Activated T-cell treated with anti-CD3 and anti-CD28 coated beads, Interleukin-2, amount 50 U/mL, for 24 hours (primary cell): ENCODE measurements at places on chromosomes 12 and 14.

DNA sequence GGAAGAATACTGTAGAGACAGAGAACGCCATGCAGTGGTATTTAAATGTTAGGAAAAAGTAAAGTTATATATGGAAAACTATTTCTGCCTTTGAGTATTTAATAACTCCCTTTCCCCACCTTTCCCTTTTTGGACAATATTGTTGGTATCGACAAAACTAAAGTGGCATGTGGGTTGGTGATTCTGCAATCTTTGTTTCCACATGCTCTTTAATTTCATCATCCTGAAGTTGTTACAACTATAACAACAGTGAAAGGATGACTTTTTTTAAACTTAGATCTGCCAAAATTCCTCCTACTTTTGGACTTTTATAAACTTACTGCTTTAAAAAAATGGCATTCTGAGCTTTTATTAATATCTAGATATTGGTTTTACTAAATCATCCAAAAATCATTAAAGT, 25.3 kb downstream of the TTC8 start:
- no peak overlapping the region for H3K4me3 ChIP-seq
- no peaks in the 10 kb centered on the region for H3K4me1 ChIP-seq
- no peak overlapping the region for H3K27ac ChIP-seq

DNA sequence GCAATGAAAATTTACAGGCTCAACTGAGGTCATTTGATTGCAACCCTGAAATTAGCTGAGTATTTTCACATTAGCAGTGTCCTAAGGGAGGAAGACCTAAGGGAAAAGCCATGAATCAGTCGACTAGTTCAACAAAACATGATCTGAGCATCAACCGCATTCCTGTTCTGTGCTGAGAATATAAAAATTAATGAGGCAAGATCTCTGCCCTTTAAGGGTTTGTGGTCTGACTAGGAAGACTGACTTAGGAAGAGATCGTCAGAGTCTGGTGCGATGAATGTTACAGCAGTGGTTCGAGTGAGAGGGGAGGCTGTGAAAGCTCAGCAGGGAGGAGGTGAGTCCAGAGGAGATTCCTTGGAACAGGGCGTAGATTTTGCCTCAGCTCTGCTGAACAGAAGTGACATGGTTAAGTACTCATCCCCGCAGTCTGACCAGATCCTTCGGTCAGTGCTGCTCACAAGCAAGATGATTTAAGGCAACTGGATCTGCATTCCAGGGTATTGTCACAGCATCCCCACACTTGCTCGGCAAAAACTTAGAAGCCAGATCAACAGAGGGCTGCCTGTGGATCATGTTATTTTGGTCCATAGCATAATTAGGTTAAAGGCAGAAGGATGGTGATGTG, 49.6 kb downstream of the BMAL2 start:
- H3K36me3 ChIP-seq: no peaks in the 10 kb centered on the region
- H3K4me1 ChIP-seq: no peaks in the 10 kb centered on the region
- DNase-seq: no peak
- H3K27ac ChIP-seq: no peak overlapping the region
- no peak overlapping the region for H3K4me3 ChIP-seq
- no peaks in the 10 kb centered on the region for H3K27me3 ChIP-seq

DNA sequence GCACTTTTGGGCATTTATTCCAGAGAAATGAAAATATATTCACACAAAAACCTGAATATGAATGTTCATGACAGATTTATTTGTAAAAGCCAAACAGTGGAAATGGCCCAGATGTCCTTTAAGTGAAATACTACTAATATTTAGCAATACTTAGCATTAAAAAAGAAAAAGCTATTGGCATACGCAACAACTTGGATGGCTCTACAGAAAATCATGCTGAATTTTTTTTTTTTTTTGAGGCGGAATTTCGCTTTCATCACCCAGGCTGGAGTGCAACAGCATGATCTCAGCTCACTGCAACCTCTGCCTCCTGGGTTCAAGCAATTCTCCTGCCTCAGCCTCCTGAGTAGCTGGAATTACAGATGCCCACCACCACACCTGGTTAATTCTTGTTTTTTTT, 24.1 kb downstream of the FGD6 start:
- no peaks in the 10 kb centered on the region for H3K4me1 ChIP-seq
- H3K27ac ChIP-seq: no peak overlapping the region
- peaks cover 4% of the 10 kb centered on the region for H3K27me3 ChIP-seq
- no peak for DNase-seq

- DNase-seq: no peak
- no peaks in the 10 kb centered on the region for H3K4me1 ChIP-seq
- H3K4me3 ChIP-seq: no peak overlapping the region
- no peaks in the 10 kb centered on the region for H3K36me3 ChIP-seq
- peaks cover 3% of the 10 kb centered on the region for H3K27me3 ChIP-seq
These were observed 216.2 kb upstream of the PDZRN4 start for GRCh38 chr12:40971911-40972310.

- DNase-seq: peak; percentile 40
- peaks cover 12% of the 10 kb centered on the region for H3K4me1 ChIP-seq
- H3K36me3 ChIP-seq: peaks cover 4% of the 10 kb centered on the region
- H3K27me3 ChIP-seq: peaks cover 13% of the 10 kb centered on the region
- H3K4me3 ChIP-seq: no peak overlapping the region
These were observed 26.8 kb upstream of the PEX5 start for GRCh38 chr12:7162691-7163114.

GRCh38 chr14:25756876-25757275, 706.9 kb upstream of the STXBP6 start:
- H3K4me1 ChIP-seq: no peaks in the 10 kb centered on the region
- no peak overlapping the region for H3K27ac ChIP-seq
- H3K4me3 ChIP-seq: no peak overlapping the region
- H3K27me3 ChIP-seq: no peaks in the 10 kb centered on the region
- H3K36me3 ChIP-seq: no peaks in the 10 kb centered on the region
- no peak for DNase-seq

GRCh38 chr14:23009483-23009938, 432 bp downstream of the C14orf93 start:
- H3K4me3 ChIP-seq: peak overlapping the region; percentile 86
- DNase-seq: no peak
- peaks cover 53% of the 10 kb centered on the region for H3K4me1 ChIP-seq
- H3K27me3 ChIP-seq: no peaks in the 10 kb centered on the region
- H3K36me3 ChIP-seq: peaks cover 7% of the 10 kb centered on the region

GRCh38 chr14:94903883-94904282, 134.0 kb upstream of the GSC start:
- H3K27me3 ChIP-seq: peaks cover 7% of the 10 kb centered on the region
- no peaks in the 10 kb centered on the region for H3K4me1 ChIP-seq
- no peak overlapping the region for H3K27ac ChIP-seq
- no peak overlapping the region for H3K4me3 ChIP-seq

- DNase-seq: no peak
- peaks cover 10% of the 10 kb centered on the region for H3K27me3 ChIP-seq
- H3K36me3 ChIP-seq: no peaks in the 10 kb centered on the region
- no peaks in the 10 kb centered on the region for H3K4me1 ChIP-seq
- no peak overlapping the region for H3K27ac ChIP-seq
- H3K4me3 ChIP-seq: no peak overlapping the region
These were observed 46.9 kb upstream of the IGF1 start for GRCh38 chr12:102527171-102527720.

- no peaks in the 10 kb centered on the region for H3K4me1 ChIP-seq
- no peaks in the 10 kb centered on the region for H3K36me3 ChIP-seq
- H3K27ac ChIP-seq: no peak overlapping the region
- no peak overlapping the region for H3K4me3 ChIP-seq
- no peak for DNase-seq
- no peaks in the 10 kb centered on the region for H3K27me3 ChIP-seq
These were observed 302.8 kb downstream of the GALC start for GRCh38 chr14:87690076-87690613.

DNA sequence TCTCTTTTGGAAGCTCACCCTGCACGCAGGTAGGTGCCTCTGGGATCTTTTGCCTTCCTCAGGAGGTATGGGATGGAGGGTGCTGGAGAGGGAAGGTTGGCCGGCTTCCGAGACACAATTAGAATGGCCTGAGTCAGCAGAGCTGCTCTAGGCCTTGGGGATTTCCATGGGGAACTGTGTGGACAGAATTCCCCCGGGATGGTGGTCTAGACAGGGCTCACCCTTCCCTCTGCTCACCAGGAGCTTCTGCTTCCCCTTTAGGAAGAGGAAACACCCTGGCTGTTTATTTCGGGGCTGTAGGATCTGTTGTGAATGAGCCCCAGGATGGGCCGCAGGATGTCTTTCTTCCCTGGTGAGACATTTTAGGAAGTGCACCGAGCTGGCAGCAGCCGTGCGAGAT, 43.7 kb upstream of the TMED10 start:
- no peaks in the 10 kb centered on the region for H3K27me3 ChIP-seq
- no peak overlapping the region for H3K27ac ChIP-seq
- no peaks in the 10 kb centered on the region for H3K36me3 ChIP-seq
- DNase-seq: no peak

- H3K4me3 ChIP-seq: no peak overlapping the region
- H3K4me1 ChIP-seq: peaks cover 35% of the 10 kb centered on the region
- no peaks in the 10 kb centered on the region for H3K36me3 ChIP-seq
- no peak overlapping the region for H3K27ac ChIP-seq
- no peak for DNase-seq
These were observed 135.6 kb upstream of the ARHGAP5 start for GRCh38 chr14:31941487-31941886.

DNA sequence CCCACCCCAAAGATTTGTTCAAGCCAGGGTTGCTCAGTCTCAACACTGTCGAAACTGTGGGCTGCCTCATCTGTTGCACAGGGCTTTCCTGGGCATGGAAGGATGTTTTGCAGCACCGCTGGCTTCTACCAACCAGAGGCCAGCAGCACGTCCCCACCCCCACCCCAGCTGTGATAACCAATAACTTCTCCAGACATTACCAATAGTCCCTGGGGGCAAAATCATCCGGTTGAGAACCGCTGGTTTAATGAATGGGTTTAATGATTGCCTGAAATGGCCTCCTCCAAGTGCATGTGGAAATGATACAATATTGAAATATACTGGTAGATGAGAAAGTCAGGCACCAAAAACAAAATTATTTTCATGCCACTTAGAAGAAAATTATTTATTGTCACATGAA, 44.5 kb downstream of the RIMBP2 start:
- no peaks in the 10 kb centered on the region for H3K4me1 ChIP-seq
- DNase-seq: no peak
- H3K4me3 ChIP-seq: no peak overlapping the region
- H3K27ac ChIP-seq: no peak overlapping the region
- H3K27me3 ChIP-seq: no peaks in the 10 kb centered on the region

GRCh38 chr12:24997970-24998582, 49.2 kb upstream of the BCAT1 start:
- H3K4me3 ChIP-seq: no peak overlapping the region
- H3K27me3 ChIP-seq: no peaks in the 10 kb centered on the region
- DNase-seq: no peak
- peak overlapping the region; percentile 67 for H3K27ac ChIP-seq

GRCh38 chr12:46177025-46177424, 91.8 kb downstream of the SLC38A1 start:
- peaks cover 49% of the 10 kb centered on the region for H3K4me1 ChIP-seq
- no peak for DNase-seq
- no peak overlapping the region for H3K4me3 ChIP-seq

GRCh38 chr12:121468499-121468801, 68.5 kb downstream of the RNF34 start:
- peak overlapping the region; percentile 40 for H3K27ac ChIP-seq
- H3K27me3 ChIP-seq: no peaks in the 10 kb centered on the region
- DNase-seq: no peak
- no peak overlapping the region for H3K4me3 ChIP-seq
- H3K4me1 ChIP-seq: peaks cover 29% of the 10 kb centered on the region

DNA sequence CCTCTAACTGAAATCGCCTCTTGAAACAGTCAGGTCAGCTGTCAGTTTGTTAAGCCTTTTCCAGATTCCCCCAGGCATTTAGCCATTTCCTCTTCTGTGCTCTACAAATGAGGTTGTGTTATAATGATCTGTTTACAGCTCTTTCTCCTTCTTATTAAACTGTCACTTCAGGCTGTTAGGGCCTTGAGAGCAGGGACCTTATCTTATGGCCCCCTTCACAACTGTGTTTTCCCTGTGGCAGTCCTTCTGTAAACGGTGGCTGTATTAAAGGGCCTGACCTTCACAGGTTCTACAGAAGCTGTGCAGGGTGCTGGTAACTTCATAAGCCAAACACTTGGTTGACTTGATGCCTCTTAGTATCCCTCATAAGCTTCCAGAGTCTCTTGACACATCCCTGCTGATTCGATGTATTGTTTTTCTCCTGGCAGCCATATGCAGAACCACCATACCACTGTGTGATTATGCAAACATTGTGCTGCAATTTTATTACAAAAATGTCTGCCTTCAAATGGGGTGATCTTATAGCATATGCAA, 104.7 kb downstream of the PLEKHA5 start:
- no peaks in the 10 kb centered on the region for H3K27me3 ChIP-seq
- no peak overlapping the region for H3K4me3 ChIP-seq
- H3K4me1 ChIP-seq: peaks cover 10% of the 10 kb centered on the region

- H3K4me1 ChIP-seq: peaks cover 74% of the 10 kb centered on the region
- H3K4me3 ChIP-seq: peak overlapping the region; percentile 85
- peaks cover 71% of the 10 kb centered on the region for H3K36me3 ChIP-seq
- no peak for DNase-seq
These were observed 3.2 kb downstream of the BICDL1 start for GRCh38 chr12:119992129-119992705.

- H3K27ac ChIP-seq: no peak overlapping the region
- H3K36me3 ChIP-seq: no peaks in the 10 kb centered on the region
- DNase-seq: no peak
- H3K4me3 ChIP-seq: no peak overlapping the region
- H3K4me1 ChIP-seq: peaks cover 17% of the 10 kb centered on the region
These were observed 206.5 kb upstream of the EEA1 start for GRCh38 chr12:93135286-93136239.

GRCh38 chr14:22648506-22648905, 4.4 kb upstream of the OR6J1 start:
- peaks cover 5% of the 10 kb centered on the region for H3K4me1 ChIP-seq
- H3K27ac ChIP-seq: no peak overlapping the region
- H3K4me3 ChIP-seq: no peak overlapping the region
- no peaks in the 10 kb centered on the region for H3K36me3 ChIP-seq

- no peak overlapping the region for H3K27ac ChIP-seq
- H3K36me3 ChIP-seq: no peaks in the 10 kb centered on the region
- H3K4me3 ChIP-seq: no peak overlapping the region
- DNase-seq: no peak
- peaks cover 28% of the 10 kb centered on the region for H3K27me3 ChIP-seq
These were observed 66.9 kb downstream of the HMGA2 start for GRCh38 chr12:65891219-65891618.

- H3K27me3 ChIP-seq: no peaks in the 10 kb centered on the region
- no peak for DNase-seq
- H3K27ac ChIP-seq: no peak overlapping the region
- no peaks in the 10 kb centered on the region for H3K36me3 ChIP-seq
- no peaks in the 10 kb centered on the region for H3K4me1 ChIP-seq
These were observed 57.0 kb upstream of the CNTN1 start for GRCh38 chr12:40635141-40635731.

GRCh38 chr12:74889073-74889472, 320.6 kb downstream of the KCNC2 start:
- peaks cover 38% of the 10 kb centered on the region for H3K4me1 ChIP-seq
- no peak for DNase-seq
- no peaks in the 10 kb centered on the region for H3K27me3 ChIP-seq
- H3K27ac ChIP-seq: peak overlapping the region; percentile 4
- H3K4me3 ChIP-seq: no peak overlapping the region
